PC-9 (cell line): ENCODE measurements at places on chromosomes 3 and 15. TPM values are rescaled to one million over a fixed set of nuclear protein-coding genes. Genes with fewer than 3 reads are reported as not detected.

DNA sequence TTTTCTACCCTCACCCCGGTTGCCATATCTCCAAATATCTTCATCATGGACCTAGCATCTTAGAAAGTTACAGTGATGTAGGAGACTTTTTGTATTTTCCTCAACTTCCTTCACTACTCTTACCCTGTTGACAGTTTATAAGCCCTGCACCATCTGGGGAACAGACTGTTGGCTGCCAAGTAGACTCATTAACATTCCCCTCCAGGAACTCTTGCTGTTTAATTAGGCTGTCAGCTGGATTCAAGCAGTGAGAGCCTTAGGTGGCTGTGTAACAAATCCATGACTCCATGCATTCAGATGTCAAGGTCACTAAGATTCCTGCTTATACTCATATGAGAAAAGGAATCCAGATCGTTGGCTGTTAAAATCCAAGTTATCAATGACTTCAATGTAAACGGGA is 198.3 kb downstream of the NAALADL2 start:
- DNase-seq = no peak

GRCh38 chr3:151925419-151925818 is 52.0 kb downstream of the SUCNR1 start:
- DNase-seq = no peak

The ADAMTS7 gene
- total RNA-seq = 1.3 and 1.9 TPM in 2 replicates

The GHSR gene
- total RNA-seq = not detected in 2 replicates
